Spinal cord (tissue), 10 donors: ENCODE measurements at places on chromosomes 5 and 9. TPM values are rescaled to one million over a fixed set of nuclear protein-coding genes. Genes with fewer than 3 reads are reported as not detected.

SH3GL2 gene
- 61.7 TPM for polyA plus RNA-seq

KIF4B gene
- 0.11 TPM for polyA plus RNA-seq

NR6A1 gene
- 3.8 TPM for polyA plus RNA-seq

TRAF1 gene
- 6.8 TPM for polyA plus RNA-seq

ARSK gene
- 9.1 TPM for polyA plus RNA-seq

MEIKIN gene
- polyA plus RNA-seq: 1.1 TPM

LRRTM2 gene
- polyA plus RNA-seq: 31.1 TPM

DIPK1B gene
- 63.5 TPM for polyA plus RNA-seq

YIPF5 gene
- polyA plus RNA-seq: 39.0 TPM

SLC30A5 gene
- polyA plus RNA-seq: 51.6 TPM

PLEKHG4B gene
- 15.7 TPM for polyA plus RNA-seq

ADAMTS2 gene
- 13.6 TPM for polyA plus RNA-seq

IL9 gene
- 1.3 TPM for polyA plus RNA-seq

IL13 gene
- polyA plus RNA-seq: 0.18 TPM

KIF27 gene
- 9.9 TPM for polyA plus RNA-seq

IFNA2 gene
- not detected for polyA plus RNA-seq

HCN1 gene
- 8.9 TPM for polyA plus RNA-seq

OCLN gene
- 9.7 TPM for polyA plus RNA-seq
